ENCODE measurements at places on chromosomes 6 and 20.

- DNase-seq: peak; percentile 14
Measured at GRCh38 chr20:46111028-46111835, 6.9 kb upstream of the CD40 start.

DNA sequence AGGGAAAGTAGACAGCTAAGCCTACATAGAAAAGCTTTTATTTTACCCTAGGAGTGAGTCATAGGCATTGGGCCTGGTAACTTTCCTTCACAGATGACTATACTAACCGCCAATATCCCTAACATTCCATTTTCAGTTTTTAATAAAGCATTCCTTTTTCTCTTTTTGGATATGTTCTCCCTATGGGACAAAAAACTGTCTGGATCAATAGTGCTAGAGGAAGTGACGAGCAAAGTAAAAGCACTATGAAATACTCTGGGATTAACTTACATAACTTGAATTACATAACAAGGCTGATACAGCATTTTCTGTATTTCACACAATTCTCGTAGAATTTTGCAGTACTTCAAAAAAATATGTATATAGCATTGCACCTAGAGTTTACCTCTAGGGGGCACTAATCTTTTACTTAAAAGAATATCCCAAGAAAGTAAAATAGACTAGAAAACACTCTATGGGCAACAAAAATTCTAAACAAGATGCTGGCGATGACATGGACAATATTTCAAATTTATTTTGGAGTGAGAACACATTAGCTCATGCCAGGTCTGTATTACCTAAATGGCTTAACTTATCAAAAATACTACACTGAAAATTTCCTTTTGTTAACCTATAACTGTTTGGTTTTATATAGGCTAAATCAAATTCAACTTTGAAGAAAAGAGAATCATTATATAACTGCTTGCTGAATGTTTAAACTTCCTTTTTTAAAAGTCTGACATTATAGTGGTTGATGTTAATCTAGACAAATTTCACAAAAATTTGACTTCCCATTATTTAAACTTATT is 66.3 kb upstream of the DST start:
- DNase-seq: no peak

DNA sequence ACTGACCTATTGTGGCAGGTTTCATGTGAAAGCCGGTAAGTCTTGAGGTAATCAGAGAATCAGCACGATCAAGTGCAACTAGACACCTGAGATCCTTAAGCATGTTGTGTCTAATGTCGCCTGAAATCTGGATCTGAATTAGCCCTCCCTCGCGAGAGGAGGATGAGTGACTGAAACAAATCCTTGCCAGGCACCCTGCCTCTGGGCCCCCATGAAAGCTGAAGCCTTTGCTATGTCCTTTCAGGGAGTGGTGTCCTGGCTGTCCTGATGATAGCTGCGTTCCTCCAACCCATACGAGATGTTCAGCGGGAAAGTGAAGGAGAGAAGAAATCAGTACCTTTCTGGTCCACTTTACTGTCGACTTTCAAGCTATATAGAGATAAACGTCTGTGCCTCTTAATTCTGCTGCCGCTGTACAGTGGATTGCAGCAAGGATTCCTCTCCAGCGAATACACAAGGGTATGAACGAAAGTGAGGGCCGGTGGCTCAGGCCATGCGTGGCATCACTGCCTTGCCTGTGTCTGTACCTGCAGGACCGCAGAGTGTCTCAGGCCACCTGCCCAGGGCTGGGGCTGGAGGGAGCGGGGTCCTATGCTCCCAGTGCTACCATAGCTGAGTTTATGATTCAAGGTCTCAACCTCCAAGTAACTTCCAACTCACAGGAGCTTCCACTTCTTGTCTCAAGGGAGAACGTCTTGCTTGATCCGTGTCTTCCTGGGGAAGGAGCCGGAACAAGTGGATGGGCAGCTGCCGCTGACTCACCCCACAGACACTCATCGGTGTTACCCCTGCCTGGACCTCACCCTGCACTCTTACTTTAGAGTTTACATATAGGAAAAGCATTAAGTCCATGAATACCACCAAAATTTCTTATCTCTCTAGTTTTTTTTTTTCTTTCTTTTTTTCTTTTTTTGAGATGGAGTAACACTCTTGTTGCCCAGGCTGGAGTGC is 12.8 kb downstream of the UNC93A start:
- DNase-seq: no peak

DNA sequence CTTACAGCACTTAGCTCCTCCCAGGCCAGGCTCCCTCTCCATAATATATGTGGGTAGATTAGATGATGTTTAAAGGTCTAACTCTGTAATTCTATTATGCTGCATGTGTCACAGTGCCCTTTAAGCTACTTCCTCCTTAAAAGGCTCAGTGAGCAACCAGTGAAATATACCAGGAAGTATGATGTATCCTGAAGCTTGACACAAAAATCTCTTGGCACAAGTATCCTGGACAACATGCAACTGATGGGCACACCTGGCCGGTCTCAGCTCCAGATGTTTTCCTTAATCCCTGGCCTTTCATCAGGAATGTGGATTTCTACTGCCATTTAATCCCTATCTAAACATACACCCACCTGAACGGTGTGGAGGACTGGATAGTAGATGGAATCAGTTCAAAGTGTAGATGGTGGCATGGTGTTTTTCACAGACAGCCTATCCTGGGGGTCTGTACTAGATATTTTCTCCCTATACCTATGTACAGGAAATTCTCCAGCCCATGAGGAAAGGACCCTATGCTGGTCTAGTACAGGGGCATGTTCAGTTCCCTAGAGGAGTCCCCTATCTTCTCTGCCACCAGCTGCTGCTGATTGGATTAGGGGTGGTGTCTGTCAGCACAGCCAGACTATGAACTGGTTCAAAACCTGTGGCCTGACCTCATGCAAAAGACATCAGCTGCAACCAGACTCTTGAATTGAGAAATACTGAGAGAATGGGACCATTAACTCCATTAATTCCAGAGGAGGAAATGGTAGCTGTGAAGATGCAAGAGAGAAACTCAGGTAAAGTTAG is 59.4 kb upstream of the CITED2 start:
- DNase-seq: no peak

DNA sequence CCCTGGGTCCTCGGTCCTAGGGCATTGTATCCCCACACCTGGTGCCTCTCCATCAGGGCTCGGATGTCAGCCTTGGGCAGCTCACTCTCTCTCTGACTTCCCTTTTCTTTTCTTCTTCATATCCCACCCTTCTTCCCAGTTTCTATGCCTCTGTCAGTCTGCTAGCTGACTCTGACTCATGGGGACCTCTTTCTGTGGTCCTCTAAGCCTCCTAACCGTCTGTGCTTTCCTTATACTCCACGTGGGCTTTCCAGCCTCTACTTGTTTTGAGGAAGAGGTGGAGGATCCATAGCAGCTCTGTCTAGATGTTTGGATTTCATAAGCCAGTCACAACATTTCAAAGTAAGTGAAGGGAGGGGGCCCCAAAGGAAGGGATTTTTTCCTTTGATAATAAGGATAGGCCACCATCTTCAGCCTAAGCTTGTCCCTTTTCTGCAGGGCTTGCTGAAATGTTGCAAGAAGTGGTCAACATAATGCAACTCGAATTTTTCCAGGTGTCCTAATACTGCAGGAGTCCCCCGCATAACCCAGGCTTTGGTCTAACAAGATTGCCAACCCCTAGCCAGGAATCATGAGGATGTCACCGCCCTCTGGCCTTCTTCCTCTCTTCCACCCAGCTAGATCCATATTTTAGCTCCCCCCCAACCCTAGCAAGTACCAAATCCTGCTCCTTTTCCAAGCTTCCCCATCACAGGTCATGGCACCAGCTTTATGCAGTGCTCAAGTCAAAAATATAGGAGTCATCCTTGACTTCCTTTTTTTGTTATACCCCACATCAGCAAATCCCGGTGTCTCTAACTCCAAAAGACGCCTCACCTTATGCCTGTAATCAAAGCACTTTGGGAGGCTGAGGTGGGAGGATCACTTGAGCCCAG is 8.7 kb upstream of the PLTP start:
- no peak for DNase-seq

DNA sequence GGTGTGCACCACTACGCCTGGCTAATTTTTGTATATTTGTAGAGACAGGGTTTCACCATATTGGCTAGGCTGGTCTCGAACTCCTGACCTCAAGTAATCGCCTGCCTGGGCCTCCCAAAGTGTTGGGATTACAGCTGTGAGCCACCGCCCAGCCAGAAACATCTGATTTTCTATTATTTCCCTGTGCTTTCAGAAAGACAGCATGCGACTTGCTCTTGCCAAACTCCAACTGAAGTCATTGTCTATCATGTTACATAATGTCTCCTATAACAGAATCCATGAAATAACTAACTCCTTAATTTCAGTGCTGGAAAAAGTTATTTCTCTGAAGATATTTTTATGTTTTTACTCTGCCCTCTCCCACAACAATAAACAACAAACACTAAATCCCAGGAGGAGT is 8.5 kb downstream of the RMND1 start:
- DNase-seq: no peak

DNA sequence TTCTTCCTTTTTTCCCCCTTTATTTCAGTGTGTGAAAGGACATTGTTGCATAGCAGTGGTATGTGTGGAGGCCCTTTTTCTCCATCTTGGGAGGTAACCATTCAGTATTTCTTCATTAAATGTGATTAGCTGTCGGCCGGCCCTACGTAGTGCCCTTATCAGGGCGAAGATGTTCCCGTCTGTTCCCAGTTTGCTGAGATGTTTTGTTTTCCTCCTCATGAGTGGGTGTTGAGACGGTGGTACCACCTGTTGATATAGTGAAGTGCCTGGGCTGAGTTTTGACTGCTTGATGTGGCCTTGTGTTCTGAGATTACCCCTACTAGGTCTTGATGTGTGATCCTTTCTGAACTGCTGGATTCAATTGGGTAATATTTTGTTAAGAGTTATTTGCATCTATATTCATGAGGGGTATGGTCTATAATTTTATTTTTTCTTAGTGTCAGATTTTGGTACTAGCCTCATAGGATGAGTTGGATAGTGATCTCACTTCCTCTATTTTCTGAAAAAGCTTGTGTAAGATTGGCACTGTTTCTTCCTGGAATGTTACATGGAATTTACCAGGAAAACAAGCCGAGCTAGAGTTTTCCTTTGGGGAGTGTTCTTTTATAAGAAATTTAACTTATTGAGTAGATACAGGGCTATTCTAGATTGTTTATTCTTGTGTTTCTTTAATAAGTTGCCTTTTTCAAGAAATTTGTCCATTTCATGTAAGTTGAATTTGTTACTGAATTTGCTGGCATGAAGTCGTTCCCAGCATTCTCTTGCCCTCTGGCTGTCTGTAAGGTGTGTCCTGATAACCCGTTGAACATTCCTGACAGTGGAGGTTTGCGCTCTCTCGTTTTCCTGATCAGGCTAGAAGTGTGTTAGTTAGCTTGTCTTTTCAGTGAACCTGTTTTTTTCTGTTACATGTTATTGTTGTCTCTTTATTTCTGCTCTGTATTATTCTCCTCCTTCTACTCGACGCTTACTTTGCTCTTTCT is 4.3 kb downstream of the MTG2 start:
- no peak for DNase-seq

DNA sequence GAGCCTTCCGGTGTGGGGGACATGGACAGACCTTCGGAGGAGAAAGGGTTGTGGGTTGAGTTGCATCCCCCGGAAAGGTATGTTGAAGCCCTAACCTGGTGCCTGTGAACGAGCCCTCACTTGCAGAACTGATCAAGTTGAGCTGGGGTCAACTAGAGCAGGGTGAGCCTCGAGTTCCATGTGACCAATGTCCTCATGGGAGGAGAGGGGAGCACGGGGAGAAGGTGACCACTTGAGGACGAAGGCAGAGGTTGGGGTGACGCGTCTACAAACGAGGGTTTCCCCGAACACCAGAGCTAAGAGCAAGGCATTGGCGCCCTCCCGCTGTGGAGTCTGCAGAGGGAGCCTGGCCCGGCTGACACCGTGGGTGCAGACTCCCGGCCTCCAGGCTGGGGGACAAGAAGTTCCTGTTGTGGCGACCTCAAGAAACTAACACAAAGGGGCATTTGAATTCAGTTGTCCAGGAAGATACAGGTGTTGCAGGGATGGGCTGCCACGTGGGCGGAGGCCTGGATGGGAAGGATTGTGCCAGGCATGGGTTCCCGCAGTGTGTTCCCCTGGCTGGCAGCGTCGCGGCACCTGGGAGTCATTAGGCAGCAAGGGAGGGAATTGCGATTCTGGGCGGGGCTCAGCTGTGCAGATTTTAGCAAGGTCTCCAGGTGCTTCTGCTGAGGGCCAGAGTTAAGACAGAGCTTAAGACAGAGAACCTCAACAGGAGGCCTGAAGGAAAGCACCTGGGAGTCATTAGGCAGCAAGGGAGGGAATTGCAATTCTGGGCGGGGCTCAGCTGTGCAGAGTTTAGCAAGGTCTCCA is 20.4 kb upstream of the UNC93A start:
- DNase-seq: no peak

GRCh38 chr6:147911686-147912085 is 403.2 kb downstream of the SAMD5 start:
- no peak for DNase-seq

GRCh38 chr6:117681162-117681741 is 6.0 kb downstream of the NUS1 start:
- no peak for DNase-seq

- no peak for DNase-seq
Measured at GRCh38 chr6:7138046-7138531, 30.3 kb downstream of the RREB1 start.

DNA sequence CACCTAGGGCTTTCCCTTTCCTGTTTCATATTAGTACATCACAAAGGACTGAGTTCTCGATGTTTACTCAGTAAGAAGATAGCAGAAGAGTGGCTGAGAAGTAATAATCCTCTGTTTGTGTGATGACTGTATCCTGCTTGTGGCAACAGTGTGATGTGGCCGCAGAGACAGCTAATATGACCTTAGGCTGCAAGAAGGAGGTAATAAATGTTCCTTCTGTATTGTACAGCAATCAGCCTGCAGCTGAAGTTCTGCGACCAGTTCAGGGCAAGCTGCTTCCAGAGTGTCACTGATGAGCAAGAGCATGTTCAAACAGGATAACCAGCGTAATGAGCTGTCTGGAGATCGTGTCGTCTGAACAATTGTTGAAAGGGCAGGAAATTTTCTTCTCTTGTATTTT is 70.9 kb downstream of the OPN5 start:
- no peak for DNase-seq

DNA sequence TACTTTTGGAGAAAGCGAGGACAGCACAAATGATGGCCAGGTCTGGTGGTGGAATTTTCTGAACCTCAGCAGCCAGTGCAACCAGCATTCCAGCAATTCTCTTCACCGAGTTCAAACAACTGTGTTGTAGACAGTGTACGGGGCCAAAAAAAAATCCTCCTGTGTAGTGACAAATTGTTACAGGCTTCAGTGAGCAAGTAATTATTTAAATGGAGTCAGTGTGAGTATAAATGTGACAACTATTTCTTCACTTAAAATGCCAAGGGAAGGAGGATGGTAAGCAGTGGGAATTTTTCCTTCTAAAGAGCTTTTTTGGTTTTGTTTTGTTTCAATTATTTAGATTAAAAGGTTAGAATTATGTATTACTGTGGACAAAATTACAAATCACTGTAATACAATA is 154.1 kb downstream of the TMEM242 start:
- no peak for DNase-seq

All from CD4-positive, alpha-beta T cell treated with Interleukin-15 for 4 hours (primary cell).